Fibroblast of skin of right biceps (primary cell): ENCODE measurements at places on chromosomes 13 and 19.

DNA sequence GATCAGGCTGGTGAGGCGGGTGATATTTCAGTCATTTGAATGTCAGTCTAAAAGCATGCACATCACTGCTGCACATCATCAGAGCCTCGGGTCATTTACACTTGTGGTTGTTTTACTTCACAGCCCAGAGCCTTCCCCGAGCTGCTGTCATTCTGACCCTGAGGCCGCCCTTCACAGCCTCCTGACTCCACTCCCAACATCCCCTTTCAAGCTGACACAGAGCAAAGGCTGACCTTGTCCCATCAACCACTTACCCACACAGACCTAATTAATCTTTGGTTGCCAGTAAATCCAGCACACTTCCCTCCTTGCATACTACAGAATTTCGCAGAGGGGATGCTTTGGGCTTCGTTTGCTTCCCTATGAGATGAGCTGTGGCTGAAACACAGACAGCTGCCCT is 528.1 kb downstream of the DIAPH3 start:
- DNase-seq, result no peak

- DNase-seq, result no peak
Observed at GRCh38 chr13:40403509-40404241, 262.8 kb downstream of the FOXO1 start.

- DNase-seq, result peak; percentile 33
Observed at GRCh38 chr13:112616586-112617362, 28.8 kb upstream of the TUBGCP3 start.

DNA sequence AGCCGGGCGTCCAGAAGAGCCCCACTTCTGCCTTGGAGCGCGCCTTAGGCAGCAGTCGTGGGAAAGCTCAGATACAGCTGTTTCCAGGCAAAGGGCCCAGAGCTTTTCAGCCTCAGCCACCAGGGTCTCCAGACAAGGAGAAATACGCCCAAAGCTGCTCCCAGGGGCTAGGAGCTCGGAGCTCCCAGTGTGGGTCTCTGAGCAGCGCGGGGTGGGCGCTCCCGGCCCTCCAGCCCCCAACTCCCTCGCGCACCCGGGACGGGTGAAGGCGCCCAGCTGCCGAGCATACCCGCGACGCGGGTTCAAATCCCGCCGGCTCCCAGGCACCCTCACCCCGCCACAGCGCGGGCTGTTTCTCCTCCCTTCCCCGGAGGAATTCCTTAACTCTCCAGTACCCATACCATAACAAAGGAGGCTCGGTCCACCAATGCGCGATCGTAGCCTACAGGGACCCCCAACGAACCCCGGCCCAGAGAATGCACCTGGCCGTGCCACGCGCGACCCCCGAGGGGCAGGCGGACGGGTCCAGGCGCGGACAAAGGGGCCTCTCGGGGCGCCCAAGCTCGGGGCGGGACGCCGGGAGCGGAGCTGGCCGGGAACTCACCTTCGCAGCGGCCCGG is 507 bp downstream of the COL4A1 start:
- DNase-seq, result no peak

DNA sequence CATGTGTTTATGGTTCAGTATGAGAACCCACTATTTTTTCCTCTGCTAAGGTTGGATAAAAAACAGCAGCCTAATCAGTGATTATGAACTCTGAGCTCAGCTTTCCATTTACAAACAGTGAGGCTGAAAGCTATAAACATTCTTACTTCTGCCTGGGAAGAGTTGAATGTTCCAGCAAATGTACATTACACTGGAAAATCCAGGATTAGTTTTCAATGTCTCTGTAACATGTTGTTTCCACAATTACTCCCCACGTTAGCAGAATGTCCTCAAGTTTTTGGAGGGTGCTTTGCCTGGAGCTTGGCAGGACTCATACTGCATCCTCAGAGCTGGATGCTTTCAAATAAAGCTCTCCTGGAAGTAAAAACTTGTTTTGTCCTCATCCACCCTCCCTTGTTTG is 150.4 kb downstream of the POSTN start:
- no peak for DNase-seq

DNA sequence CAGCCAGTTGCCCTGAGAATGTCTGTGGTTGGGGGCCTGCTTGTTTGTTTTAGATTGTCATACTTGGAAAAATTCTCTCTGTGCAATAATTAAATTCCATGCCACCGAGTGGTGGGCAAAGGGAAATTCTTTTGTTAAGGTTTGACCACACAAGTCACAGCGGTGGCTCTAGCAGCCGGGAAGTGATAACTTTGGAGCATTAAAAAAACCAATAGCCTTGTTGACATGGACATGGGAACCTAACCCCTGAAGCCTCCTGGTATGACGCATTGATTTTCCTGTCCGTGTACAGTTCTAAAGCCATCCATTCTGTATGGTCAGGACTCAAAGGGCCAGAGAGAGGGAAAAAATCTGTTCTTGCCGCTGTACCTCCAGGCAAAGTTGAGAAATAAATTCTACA is 384.9 kb upstream of the ZNF507 start:
- DNase-seq, result no peak

- no peak for DNase-seq
Observed at GRCh38 chr19:45472563-45473366, 5.0 kb downstream of the FOSB start.

DNA sequence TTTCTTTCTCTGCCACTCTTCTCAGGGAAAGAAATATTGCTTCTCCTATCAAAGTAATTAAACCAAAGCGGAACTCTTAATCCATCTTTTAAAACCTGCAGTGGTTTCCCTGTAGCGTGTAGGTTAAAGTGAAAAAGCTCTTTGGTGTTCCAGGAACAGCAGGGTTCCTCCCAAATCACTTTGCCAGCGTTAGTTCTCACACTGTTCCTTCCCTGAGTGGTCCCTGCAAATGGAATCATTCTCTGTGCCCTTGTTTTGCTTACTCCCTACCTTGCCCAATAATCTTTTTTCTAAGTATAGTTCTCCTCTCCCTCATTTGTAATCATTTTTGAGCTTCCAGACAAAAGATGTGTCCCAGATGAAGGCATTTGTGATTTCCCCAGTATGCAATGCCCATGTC is 207.5 kb downstream of the HS6ST3 start:
- no peak for DNase-seq

GRCh38 chr13:23574421-23575145 is 4.4 kb downstream of the TNFRSF19 start:
- no peak for DNase-seq

GRCh38 chr13:27194895-27195764 is 23.5 kb upstream of the USP12 start:
- peak; percentile 92 for DNase-seq

DNA sequence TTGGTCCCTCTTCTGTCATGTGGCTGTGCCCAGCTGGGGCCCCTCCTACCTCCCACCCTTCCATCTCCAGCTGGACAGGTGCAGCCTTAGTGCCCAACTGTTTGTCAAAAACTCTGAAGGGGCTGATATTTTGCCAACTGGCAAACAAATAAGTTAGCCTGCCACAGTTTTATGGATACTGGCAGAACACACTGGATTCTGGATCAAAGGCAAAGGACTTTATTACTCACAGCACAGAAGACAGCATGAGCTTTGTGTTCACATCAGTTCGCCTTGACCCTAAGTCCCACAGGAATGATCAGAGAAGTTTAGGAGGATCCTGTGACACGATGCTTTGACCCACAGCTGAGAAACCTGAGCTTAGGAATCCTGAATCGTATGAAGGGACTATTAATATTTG is 16.4 kb downstream of the KLK2 start:
- no peak for DNase-seq

GRCh38 chr13:39577838-39578491 is 25.0 kb downstream of the LHFPL6 start:
- no peak for DNase-seq

GRCh38 chr13:52169839-52170238 is 10.4 kb upstream of the NEK3 start:
- no peak for DNase-seq

DNA sequence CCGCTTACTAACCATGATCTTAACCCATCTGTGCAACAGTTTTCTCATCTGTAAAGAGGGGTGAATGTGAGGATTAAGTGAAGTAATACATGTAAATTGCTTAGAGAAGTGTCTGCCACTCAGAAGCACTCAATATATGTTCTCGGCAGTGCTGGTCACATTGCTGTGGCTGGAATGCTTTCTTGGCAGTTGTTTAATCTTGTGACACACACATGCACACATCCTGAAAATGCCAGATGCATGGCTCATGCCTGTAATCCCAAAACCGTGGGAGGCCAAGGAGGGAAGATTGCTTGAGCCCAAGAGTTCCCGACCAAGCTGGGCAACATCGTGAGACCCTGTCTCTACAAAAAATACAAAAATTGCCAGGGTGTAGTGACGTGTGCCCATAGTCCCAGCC is 4.9 kb upstream of the DMKN start:
- peak; percentile 98 for DNase-seq

- peak; percentile 90 for DNase-seq
Observed at GRCh38 chr19:51127755-51128154, 3.0 kb downstream of the SIGLEC9 start.

DNA sequence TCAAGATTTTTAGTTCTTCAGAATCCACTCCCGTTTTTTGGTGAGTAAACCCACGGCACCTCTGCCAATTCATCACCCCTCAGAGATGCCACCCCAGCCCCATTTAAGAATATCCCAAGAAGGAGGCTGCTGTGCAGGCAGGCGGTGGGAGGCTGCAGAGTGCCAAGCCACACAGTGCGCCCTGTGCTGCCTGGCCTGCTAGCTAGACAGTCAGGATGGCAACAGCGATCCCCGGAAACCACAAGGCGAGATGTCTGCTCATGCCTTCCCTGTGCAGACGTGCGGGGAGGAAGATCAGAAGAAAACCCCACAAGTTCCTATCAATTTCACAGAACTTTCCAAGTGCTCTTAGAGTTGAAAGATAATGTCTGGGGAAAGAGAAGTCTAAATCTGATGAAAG is 64.8 kb upstream of the GPR183 start:
- no peak for DNase-seq

DNA sequence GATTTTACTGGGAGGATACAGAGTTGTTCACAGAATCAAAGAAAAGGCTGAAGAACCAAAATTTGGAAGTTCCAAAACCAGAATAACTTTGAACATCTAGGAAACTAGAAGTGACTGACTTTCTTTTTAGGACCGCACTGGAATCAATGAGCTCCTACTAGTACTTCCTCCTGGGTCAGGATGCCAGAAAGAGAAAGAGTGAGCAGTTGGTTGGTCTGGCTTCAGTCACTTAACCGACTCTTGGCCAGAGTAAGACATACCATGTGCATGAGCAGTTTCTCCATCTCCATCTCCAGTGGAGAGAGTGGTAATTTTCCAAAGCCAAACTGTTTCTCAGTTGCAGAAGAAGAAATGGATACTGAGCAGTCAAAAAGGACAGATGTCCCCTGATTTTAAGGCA is 27.1 kb upstream of the MTUS2 start:
- DNase-seq, result peak; percentile 65

DNA sequence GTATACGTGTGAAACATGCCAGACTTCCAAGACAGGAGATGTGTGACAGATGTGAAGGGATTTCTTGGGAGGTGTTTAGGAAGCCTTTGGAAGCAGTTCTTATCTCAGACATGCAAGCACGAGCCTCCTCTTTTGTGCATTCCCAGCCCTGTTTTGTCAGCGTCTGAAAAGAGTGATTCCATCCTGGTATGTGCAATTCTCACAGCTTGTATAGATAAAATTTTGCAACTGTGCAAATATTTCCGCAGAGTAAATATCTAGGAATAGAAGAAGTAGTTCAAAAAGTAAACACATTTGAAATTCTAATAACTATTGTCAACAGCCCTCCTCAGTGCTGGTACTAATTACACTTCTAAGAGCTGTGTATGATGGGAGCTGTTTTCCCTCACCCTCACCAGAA is 72.3 kb upstream of the C1QTNF9B start:
- peak; percentile 41 for DNase-seq

GRCh38 chr13:50030315-50030714 is 15.1 kb downstream of the KCNRG start:
- peak; percentile 28 for DNase-seq

GRCh38 chr19:1154731-1155351 is 19.2 kb downstream of the SBNO2 start:
- DNase-seq, result peak; percentile 53

DNA sequence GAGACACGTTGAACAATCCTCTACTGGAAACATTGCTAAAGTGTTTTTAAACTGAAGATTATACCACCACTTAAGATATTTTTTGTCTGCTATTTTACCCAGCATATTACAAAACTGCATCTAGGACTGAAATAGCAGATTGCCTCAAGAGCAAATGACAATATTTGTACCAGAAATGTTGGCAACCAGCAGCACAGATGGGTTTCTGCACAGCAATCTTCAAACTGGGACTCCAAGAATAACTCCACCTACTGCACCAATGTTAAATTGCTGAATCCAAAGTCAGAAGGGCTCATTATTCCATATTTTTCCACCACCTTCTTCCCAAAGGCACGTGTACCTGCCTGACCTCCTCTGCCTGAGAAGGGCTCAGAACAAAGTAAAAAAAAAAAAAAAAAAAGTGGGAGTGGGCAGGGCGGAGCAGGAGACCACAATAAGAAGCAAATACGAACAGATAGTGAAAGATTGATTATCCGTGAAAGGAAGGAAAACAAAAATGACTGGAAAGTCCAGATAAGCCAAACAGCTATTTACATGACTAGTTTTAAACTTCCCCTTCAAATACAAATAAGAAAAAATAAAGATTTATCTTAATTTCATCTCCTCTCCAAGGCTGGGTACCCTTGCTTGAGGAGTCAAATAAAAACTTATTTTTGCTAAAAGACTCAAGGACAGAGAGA is 79.4 kb downstream of the FOXO1 start:
- DNase-seq, result no peak

GRCh38 chr13:107832500-107833100 is 382.7 kb downstream of the LIG4 start:
- no peak for DNase-seq

- DNase-seq, result no peak
Observed at GRCh38 chr13:77184455-77184854, 142.4 kb downstream of the MYCBP2 start.

GRCh38 chr19:5913739-5914357 is at the start of gene CAPS:
TSS of gene CAPS (plus strand) at chr19:5914254. CDS start at chr19:5914407, 153 bp downstream.
- DNase-seq, result peak; percentile 28

GRCh38 chr13:30872276-30872594 is 33.8 kb upstream of the MEDAG start:
- no peak for DNase-seq

DNA sequence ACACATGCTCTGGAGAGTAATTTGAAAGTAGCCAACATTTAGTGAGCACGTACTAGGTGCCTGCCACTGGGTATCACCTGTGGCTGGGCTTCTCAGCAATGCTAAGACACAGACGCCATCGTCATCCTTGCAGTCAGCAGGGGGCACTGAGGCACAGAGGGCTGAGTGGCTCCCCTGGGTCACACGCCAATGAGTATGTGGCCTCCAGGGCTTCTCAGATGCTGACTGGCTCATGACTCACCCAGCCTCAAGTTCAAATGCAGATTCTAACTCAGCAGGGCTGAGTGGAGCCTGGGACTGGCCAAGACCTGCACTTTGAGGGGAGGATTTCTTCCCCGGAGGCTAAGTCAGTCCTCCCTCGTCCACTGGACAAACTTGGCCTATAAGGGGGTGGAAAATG is 115.1 kb upstream of the CACNA1A start:
- DNase-seq, result peak; percentile 92
